Dermis microvascular lymphatic vessel endothelial cell (primary cell): ENCODE measurements at places on chromosomes 2 and 18. TPM values are rescaled to one million over a fixed set of nuclear protein-coding genes. Genes with fewer than 3 reads are reported as not detected.
A peak's percentile ranks its signal among the peaks of the same experiment; 100 is the strongest.

- no peak for DNase-seq
These were observed 42.3 kb downstream of the IL1R2 start for GRCh38 chr2:102033750-102034682.

DNA sequence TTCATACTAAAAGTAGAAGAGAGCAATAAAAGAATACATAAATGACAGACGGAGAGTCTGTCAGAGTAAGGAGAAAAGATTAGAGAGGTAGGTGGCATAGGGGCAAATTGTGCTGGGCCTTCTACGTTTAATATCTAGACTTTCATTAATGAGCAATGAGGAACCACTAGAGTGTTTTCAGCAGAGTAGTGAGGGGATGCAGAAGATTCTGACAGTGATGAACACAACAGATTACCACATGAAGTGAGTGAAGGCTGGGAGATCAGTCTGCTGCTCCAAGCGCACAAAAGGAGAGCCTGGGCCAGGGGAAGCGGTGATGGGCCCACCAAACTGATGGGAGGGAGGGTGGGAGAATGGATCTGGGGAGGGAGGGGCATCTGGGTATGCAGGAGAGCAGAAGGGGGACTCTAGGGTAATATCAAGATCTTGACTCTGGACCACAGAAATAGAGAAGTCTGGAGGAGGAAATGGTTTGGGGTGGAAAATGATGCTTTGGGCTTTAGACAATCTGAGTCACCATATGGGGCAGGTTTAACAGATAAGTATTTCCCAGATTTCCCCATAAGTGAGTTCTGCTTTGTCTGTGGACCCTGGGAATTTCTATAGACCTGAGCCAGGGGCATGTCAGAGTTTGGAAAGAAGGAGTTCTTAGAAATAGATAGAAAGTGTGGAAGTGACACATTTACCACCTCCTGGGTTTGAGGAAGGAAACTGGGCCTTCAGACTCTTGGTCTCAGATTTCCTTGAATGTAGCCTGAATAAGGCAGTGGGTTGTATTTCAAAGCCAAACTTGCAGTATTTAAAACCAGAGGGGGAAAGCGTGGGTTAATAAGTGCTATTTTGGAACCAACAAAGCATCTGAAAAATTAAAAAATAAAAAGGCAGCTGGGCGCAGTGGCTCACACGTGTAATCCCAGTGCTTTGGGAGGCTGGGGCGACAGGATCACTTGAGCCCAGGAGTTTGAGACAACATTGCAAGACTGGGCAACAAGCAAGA, 15.0 kb upstream of the IL1A start:
- DNase-seq, result no peak

DNA sequence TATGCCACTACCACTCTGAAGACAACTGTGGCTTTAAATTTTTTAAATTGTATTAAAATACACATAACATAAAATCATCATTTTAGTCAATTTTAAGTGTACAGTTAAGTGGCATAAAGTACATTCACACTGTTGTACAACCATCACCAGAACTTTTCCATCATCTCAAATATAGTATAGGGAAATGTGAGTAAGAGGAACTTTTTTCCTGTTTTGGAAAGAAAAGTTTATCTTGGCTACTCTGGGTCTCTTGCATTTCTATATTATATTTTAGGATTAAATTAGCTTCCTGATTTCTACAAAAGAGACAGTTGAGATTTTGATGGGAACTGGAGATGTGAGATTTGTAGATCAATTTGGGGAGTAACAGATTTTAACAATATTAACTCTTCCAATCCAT, 3.3 kb downstream of the TPGS2 start:
- peak; percentile 34 for DNase-seq

GRCh38 chr2:85421260-85422071, 3.0 kb downstream of the SH2D6 start:
- DNase-seq, result no peak

DNA sequence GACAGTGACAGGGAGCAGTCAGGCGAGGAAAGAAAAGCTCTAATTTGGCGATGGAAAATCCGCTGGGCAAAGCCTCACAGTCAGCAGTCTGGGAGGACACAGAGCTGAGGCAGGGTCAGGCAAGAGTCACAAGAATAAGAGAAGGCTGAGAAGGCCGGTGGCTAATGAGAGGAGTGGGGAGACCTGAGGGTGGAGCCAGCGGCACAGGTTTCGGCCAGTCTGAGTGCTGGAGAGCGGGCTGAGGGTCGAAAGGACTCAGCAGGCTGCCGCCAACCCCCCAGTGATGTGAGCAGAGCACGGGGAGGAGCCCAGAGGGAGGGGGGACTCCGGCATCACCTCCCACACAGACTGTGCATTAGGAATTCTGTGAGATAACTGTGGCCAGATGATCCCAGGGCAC, 500.6 kb upstream of the MYT1L start:
- DNase-seq, result no peak

DNA sequence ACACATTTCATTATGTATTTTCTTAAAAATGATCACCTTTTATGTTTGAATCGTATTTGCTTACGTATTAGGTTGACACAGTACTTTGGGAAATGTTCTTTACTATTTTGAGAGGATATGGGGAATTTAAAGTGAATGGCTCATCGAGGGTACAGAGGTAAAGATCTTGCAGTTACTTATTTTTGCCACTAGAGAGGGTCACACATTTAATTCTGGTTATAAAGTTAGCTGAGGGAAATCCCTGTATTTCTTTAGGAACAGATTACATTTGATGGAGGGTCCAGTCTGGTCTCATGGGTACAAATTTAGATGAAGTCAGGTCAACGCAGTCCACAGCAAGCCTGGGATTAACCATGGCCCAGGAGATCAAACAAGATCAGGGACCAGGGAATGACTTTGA, 24.5 kb downstream of the DYNC2LI1 start:
- no peak for DNase-seq

DNA sequence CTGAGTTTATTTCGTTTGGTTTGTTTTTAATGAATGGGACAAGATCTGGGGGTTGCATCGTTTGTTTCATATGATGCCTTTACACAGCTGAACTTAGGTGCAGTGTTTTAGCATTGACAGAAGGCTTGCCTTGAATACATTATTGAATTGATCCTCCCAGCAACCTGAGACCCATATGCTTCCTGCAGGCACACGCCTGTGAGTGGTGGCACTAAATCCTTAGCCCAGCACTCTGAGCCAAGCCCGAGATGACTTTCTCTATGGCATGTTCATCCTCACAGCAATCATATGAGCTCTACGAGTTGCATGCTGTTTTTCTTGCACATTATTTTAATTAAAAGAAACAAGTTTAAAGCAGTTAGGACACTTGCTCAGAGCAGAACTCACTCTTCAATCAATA, 47.8 kb upstream of the AGAP1 start:
- DNase-seq, result no peak

The PAIP2B gene
- 1.0 and 1.3 TPM in 2 replicates for total RNA-seq

The MAL gene
- total RNA-seq, result not detected in 2 replicates

The POTEC gene
- total RNA-seq, result not detected in 2 replicates
